ENCODE measurements at places on chromosomes 11 and 22. TPM values are rescaled to one million over a fixed set of nuclear protein-coding genes. Genes with fewer than 3 reads are reported as not detected.

The PRRG4 gene
- not detected for total RNA-seq

The OSBP2 gene
- 1.8 TPM for total RNA-seq

DNA sequence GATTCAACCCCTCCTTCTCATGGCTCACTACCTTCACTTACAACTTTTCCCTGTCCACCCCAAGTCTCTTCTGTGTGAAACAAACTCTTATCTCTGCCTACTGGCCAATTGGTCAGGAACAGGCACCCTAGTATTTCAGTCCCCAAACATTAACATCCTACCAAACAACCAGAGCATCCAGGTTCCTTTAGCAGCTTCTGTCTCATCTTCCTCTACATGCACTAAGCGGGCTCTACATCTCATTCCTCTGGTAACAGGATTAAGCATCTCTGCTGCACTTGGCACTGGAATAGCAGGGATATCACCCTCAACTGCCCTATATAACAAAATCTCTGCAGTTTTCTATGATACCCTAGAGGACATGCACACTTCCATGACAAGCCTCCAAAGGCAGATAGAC, 116.2 kb downstream of the JRKL start:
- no peaks in the 10 kb centered on the region for H3K4me1 ChIP-seq
- H3K27me3 ChIP-seq, result no peaks in the 10 kb centered on the region
- DNase-seq, result no peak

GRCh38 chr11:70130636-70131035, 52.5 kb downstream of the ANO1 start:
- no peaks in the 10 kb centered on the region for H3K4me1 ChIP-seq
- no peaks in the 10 kb centered on the region for H3K36me3 ChIP-seq
- no peak overlapping the region for H3K27ac ChIP-seq
- no peak for DNase-seq

DNA sequence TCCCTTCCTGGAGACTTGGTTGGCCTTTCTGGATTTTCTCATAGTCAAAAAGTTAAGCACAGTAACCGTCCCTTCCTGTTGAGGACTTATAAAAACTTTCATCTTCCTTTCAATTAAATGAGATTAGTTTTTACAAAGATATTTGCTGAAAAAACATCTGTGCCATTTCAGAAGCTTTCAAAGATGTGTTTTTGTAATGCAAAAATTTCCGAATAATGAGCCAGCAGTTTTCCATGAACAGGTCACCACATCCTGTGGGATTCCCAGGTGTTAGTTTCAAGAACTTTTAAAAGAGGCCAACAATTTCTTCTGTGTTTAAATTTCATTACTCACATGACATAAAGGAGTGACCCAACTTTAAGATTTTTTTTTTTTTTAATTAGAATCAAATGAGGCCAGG, 18.0 kb downstream of the NUP50 start:
- no peak overlapping the region for H3K27ac ChIP-seq
- H3K4me1 ChIP-seq, result peaks cover 13% of the 10 kb centered on the region
- no peak overlapping the region for H3K4me3 ChIP-seq
- DNase-seq, result no peak

DNA sequence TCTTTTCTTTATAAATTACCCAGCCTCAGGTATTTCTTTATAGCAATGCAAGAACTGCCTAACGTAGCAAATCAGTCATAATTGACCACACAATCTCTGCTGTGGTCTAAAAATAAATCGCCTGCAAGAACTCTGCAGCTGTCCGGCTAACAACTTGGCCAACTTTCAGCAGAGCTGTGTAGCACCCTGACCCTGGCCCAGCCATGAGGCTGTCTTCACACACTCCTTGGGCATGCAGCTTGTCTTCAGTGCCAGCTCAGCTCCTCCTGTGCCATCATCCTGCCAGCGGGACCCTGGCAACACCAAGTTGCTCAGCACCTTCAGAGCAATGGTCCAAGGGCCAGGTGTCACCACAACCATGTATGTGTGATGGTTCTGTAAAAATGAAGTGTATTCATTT, 355.6 kb downstream of the OPCML start:
- no peaks in the 10 kb centered on the region for H3K27me3 ChIP-seq
- H3K4me1 ChIP-seq, result peaks cover 3% of the 10 kb centered on the region
- no peak for DNase-seq
- H3K4me3 ChIP-seq, result no peak overlapping the region

GRCh38 chr11:15987046-15987445, 369.3 kb downstream of the SOX6 start:
- DNase-seq, result no peak
- no peak overlapping the region for H3K4me3 ChIP-seq
- H3K4me1 ChIP-seq, result no peaks in the 10 kb centered on the region
- no peak overlapping the region for H3K27ac ChIP-seq

GRCh38 chr11:17694494-17695110, 24.8 kb upstream of the MYOD1 start:
- H3K27me3 ChIP-seq, result peaks cover 46% of the 10 kb centered on the region
- H3K4me1 ChIP-seq, result peaks cover 2% of the 10 kb centered on the region
- no peak overlapping the region for H3K27ac ChIP-seq

DNA sequence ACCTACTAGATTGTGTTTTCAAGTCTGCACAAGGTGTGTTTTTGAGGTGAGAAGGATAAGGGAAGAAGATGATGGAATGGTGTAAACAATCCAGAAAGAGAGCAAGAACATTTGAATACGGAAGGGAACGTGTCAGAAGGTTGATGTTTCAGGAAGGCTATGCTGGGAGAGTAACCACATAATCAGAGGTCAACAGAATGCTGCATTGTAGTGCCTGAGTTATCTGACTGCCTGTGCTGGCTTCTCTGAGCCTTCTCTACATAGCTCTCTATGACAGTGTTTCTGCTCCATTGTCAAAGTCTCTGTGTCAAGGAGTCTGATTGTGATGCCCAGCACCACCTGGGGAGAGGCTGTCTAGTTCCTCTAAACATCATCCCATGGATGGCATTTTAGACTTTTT, 74.1 kb downstream of the CYB5R2 start:
- no peaks in the 10 kb centered on the region for H3K27me3 ChIP-seq
- H3K27ac ChIP-seq, result no peak overlapping the region
- peaks cover 16% of the 10 kb centered on the region for H3K36me3 ChIP-seq
- no peak overlapping the region for H3K4me3 ChIP-seq

- H3K4me1 ChIP-seq, result no peaks in the 10 kb centered on the region
- H3K27ac ChIP-seq, result no peak overlapping the region
- no peak overlapping the region for H3K4me3 ChIP-seq
- no peaks in the 10 kb centered on the region for H3K36me3 ChIP-seq
- DNase-seq, result no peak
- no peaks in the 10 kb centered on the region for H3K27me3 ChIP-seq
Measured at GRCh38 chr11:99327066-99327465, 306.3 kb downstream of the CNTN5 start.
